Fibroblast of the conjunctiva (primary cell): ENCODE measurements at places on chromosomes 1 and 21.

- DNase-seq, result no peak
These were observed 116.4 kb downstream of the GREM2 start for GRCh38 chr1:240495601-240496000.

- DNase-seq, result no peak
These were observed 3.6 kb upstream of the AHCYL1 start for GRCh38 chr1:109981004-109981335.

DNA sequence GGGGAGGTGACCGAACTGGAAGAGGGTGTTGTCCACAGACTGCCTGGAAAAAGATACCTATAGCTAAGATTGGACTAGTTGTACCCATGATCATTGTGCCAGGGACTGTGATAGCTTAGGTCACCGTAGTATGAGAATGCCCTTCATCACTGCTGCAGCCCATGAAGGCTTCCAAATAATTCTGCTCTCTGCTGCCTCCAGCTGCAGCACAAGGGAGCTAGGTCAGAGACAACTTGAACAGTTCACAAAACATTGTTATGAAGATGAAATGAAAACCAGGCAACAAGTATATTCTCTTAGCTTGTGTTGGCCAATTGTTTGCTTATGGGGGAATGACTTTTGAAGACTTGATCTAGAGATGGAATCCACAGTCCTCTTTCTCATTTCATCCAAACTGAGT is 246.7 kb downstream of the MRPL39 start:
- DNase-seq, result no peak

DNA sequence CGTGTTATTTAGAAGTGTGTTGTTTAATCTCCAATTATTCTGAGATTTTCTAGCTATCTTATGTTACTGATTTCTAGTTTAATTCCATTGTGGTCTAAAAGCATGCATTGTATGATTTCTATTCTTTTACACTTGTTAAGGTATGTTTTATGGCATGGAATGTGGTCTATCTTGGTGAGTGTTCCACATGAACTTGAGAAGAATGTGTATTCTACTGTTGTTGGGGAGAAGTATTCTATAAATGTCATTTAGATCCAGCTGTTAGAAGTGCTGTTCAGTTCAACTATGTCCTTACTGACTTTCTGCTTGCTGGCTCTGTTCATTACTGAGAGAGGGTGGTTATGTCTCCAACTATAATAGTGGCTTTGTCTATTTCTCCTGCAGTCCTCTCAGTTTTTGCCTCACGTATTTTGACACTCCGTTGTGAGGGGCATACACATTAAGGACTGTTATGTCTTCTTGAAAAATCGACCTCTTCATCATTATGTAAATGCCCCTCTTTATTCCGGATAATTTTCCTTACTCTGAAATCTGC is 12.0 kb upstream of the PLA2G5 start:
- no peak for DNase-seq

DNA sequence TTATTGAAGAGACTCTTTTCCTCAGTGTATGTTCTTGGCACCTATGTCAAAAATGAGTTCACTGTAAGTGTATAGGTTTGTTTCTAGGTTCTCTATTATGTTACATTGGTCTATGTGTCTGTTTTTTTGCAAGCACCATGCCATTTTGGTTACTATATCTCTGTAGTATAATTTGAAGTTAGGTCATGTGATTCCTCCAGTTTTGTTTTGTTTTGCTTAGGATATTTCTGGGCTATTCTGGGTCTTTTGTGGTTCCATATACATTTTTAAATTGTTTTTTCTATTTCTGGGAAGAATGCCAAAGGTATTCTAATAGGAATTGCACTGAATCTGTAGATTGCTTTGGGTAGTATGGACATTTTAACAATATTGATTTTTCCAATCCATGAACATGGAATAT is 13.2 kb downstream of the TMED5 start:
- DNase-seq, result no peak

- DNase-seq, result no peak
These were observed 90.4 kb upstream of the PLPPR4 start for GRCh38 chr1:99173900-99174299.

GRCh38 chr1:178076607-178077006 is 17.3 kb upstream of the RASAL2 start:
- DNase-seq, result no peak

GRCh38 chr1:112470966-112471365 is 37.8 kb upstream of the WNT2B start:
- no peak for DNase-seq

- no peak for DNase-seq
These were observed 12.4 kb downstream of the PLPP3 start for GRCh38 chr1:56566994-56567393.

DNA sequence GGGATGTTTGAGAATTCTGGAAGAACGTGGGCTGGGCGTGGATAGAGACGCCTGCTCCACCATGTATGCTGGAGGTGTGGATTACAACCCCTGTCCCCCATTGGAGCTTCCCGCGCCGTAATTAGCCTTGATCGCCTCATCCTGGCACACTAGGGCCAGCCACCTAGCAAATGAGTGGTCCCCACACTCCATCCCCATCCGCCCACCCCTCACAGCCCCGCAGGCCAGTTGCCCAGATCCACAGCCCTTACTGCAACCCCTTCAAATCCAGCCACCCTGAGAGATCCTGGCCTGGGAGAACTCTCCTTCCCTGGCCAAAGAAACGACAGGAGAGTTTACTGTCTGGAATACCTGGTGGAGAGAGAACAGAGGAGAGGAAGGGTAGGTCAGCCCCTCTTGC is 375 bp upstream of the GJA4 start:
- DNase-seq, result no peak

GRCh38 chr1:167641786-167642500 is 11.9 kb downstream of the RCSD1 start:
- no peak for DNase-seq

- no peak for DNase-seq
These were observed 2.2 kb upstream of the KIF17 start for GRCh38 chr1:20719871-20720620.

- no peak for DNase-seq
These were observed 4.3 kb upstream of the CALML6 start for GRCh38 chr1:1910651-1911331.

DNA sequence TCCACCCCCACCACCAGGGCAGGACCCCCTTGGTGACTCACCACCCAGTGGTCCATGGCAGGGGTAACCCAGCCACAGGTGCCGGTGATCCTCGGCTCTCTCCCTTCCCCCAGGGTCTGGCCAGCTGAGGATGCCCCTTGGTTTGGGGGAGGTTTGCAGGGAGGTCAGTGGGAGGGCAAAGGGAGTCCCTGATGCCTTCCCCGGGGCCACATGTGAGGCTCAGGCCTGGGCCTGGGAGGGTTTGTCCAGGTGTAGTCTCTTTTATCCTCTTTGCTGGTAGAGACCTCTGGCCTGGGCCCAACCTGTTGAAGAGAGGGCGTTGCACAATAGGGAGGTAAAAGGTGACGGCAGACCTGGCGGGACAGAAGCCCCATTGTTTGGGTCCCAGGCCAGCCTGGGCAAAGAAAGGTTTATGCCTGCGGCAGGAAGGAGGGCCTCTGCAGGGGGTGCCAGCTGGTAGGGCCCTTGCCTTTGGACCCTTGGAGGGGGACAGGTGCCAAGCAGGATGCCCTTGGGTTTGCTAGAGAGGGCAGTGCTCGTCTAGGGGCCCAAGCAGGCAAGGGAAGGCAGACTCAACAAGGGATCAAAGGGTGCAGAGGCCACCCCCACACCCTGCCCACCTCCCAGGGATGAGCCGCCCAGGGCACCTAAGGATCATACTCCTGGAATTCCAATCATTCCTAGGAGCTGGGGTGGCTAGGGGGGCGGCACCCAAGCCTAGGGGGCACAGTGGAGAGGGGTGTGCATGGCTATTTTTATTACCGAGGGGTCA is 760 bp upstream of the TINAGL1 start:
- no peak for DNase-seq

- no peak for DNase-seq
These were observed 80.1 kb downstream of the UBIAD1 start for GRCh38 chr1:11352816-11353799.

DNA sequence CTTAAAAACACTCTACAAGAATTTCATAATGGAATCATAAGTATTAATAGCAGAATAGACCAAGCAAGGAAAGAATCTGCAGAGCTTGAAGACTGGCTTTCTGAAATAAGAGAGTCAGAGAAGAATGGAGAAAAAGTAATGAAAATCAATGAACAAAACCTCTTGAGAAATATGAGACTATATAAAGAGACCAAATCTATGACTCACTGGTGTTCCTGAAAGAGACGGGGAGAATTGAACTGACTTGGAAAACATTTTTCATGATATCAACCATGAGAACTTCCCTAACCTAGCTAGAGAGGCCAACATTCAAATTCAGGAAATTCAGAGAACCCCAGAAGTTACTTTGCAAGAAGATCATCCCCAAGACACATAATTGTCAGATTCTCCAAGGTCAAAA is 85.6 kb downstream of the GDAP2 start:
- no peak for DNase-seq

GRCh38 chr1:229406798-229407197 is 27.1 kb downstream of the ACTA1 start:
- no peak for DNase-seq

GRCh38 chr1:82549841-82550240 is 749.1 kb downstream of the ADGRL2 start:
- no peak for DNase-seq

DNA sequence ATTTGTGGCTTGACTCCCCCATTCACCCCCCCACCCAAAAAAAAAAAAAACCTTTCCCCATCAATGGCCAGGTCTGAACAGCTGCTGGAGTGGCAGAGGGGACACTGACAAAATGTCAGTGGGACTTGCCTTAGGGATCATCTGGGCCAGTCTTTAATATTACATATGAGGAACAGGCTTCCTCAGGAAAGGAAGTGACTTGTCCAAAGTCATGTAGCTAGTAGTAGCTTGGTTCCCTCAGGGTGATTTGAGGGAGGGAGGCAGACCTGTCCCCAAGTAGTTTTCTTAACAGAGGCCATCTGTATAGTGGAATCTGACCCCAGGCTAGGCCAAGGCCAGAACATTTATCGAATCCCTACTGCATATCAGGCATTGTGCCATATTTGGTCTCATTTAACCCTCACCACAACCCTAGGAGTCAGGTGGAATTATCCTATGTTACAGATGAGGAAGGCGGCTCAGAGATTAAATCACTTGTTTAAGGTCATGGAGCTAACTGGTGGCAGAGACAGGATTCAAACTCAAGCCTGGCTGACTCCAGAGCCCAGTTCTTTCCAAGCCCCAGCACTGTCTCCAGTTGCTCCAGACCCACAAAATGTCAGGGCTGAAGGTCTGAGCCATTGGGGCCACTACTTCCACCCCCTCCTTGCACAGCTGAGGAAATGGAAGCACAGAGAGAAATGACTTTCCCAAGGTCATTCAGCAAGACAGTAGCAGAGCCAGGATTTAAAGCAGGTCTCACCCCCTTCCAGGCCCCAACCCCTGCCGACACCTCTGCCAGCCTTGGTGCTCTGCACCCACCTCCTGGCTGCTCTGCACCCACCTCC is 10.4 kb downstream of the ZBTB7B start:
- no peak for DNase-seq

DNA sequence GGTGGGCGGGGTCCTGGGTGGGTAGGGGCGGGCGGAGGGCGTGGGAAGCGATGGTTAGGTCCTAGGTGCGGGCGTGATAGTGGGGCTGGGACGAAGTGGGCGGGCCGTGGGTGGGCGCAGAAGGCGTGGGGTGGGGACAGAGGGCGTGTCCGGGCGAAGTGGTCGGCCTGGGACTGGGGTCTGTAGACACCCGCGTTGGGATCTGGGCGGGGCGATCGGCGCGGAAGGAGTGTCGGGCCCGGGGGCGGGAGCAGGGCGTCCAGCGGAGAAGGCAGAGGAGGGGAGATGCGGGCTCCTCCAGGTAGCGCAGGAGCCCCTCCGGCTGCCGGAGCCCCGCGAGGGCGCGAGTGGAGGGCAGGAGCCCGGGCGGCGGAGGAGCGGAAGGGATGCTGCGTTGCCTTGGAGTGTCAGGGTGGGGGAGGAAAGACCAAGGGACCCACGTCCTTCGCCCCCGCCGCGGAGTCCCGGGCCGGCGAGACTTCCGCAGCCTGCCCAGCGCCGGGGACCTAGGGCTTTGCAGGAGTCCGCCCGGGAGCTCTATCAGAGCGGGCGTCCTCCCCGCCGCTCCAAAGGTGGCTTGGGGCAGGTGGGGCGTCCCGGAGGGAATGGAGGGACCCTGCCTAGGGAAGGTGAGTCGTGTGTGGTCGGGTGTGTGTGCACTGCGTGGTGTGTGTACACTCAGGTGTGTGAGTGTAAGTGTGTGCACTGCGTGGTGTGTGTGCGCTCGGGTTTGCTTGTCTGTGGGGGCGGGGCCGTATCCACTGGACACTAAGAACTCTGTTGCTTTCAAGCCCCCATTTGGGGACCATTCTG is 27.0 kb upstream of the PRSS38 start:
- DNase-seq, result no peak

DNA sequence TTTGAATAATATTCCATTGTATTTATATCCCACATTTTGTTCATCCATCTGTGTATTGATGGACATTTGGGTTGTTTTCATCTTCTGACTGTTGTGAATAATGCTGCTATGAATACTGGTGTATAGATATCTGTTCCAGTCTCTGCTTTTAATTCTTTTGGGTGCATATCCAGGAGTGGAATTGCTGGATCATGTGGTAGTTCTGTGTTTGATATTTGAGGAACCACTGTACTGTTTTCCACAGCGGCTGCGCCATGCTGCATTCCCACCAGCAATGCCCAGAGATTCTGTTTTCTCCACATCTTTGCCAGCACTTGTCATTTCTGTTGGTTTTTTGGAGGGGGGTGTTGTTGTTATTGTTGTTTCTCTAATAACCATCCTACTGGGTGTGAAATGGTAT is 131.6 kb upstream of the KIF26B start:
- DNase-seq, result no peak

DNA sequence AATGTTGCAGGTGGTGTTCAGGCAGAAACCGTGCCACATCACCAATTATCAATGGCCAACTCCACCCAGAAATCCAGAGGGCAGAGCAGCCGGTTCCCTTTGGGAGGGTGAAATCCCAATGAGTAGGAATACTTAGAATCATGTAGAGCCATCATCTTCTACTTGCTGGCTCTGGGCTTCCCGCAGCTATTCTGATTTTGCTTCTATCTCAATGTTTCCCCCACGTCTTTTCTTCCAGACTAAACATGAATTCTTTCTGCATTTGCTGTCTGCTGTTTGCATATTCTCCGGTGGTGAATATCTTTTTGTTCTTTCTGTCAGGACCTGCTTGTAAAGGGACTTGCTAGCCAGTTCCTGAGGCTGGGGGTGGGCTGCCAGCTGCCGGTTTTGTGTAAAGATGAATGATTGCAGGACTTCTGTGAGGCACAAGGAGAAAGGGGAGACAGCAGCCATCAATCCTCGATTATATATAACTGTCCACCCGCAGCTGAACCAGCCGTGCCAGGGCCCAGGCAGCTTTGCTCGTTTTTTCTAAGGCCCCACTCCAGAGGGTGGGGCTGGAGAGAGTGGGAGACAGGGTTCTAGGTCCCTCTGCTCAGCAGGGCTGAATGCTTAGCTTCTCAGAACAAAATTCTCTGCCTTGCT is 33.2 kb downstream of the PRAMEF20 start:
- DNase-seq, result no peak

- DNase-seq, result peak; percentile 87
These were observed 1.0 kb downstream of the IQGAP3 start for GRCh38 chr1:156571261-156571852.

GRCh38 chr1:36512842-36513241 is 30.1 kb upstream of the CSF3R start:
- DNase-seq, result no peak

GRCh38 chr1:110750562-110750961 is 75.8 kb upstream of the KCNA3 start:
- no peak for DNase-seq
